ENCODE measurements at places on chromosomes 6 and 20.

GRCh38 chr6:5751525-5752390 lies 255.0 kb downstream of the NRN1 start:
- DNase-seq, result no peak

- no peak for DNase-seq
Measured at GRCh38 chr6:112113918-112114317, 26.5 kb downstream of the FAM229B start.

DNA sequence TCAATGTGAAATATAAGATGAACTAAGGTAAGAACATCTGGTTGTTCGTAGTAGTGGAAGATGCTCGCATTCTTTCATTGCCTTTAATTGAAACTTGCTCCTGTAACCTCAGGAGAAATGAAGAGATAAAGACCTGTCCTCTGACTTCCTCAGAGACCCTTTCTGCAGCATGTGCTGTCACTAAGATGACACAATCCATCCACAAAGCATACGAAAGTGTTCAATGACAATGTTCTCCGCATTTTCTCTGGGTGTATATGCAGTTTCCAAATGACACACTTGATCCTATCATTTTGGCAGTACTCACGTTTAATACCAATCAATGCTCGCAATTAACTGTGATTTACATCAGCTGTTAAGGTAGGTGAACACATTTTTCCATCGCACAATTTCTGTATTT lies 65.8 kb downstream of the PRL start:
- DNase-seq, result no peak

GRCh38 chr6:44470115-44470464 lies 82.6 kb downstream of the CDC5L start:
- DNase-seq, result no peak
